ENCODE measurements at places on chromosomes 1 and 21. TPM values are rescaled to one million over a fixed set of nuclear protein-coding genes. Genes with fewer than 3 reads are reported as not detected.

- DNase-seq = no peak
Observed at GRCh38 chr1:76959556-76959955, 92.3 kb downstream of the ST6GALNAC5 start.

- no peak for DNase-seq
Observed at GRCh38 chr1:54784066-54784465, 17.1 kb downstream of the TTC22 start.

DNA sequence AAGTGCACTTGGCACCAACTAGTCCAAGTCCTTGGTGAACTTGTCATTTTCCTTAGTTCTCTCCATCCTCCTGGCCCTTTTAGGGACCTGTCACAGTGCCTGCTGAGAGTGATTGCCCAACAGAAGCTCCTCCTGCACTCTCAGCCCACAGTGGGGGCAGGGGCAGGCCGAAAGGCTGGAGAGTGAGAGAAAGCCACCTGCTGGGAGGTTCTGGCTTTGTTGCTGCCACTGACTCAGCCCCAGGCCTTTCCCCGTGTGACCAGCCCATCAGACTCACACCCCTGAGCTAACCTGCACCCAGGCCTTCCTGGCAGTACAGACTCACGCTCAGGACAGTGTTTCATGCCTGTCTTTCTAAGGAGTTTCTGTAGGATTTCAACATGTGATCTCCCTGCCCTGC, 17.1 kb upstream of the PROK1 start:
- DNase-seq = no peak

DNA sequence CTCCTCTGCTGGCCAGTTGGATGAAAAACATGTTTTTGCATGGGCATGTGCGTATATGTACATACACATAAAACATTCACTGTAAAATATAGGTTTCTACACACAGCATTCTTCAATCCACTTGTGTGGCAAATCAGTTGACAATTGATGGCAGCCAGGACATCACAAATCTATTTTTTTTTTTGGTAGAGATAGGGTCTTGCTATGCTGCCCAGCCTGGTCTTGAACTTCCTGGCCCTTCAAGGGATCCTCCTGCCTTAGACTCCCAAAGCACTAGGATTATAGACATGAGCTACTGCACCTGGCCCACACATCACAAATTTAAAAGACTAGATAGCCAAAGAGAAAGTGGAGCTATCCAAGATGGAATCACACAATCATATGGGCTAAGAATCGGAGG, 39.6 kb downstream of the ARHGEF11 start:
- DNase-seq = no peak

DNA sequence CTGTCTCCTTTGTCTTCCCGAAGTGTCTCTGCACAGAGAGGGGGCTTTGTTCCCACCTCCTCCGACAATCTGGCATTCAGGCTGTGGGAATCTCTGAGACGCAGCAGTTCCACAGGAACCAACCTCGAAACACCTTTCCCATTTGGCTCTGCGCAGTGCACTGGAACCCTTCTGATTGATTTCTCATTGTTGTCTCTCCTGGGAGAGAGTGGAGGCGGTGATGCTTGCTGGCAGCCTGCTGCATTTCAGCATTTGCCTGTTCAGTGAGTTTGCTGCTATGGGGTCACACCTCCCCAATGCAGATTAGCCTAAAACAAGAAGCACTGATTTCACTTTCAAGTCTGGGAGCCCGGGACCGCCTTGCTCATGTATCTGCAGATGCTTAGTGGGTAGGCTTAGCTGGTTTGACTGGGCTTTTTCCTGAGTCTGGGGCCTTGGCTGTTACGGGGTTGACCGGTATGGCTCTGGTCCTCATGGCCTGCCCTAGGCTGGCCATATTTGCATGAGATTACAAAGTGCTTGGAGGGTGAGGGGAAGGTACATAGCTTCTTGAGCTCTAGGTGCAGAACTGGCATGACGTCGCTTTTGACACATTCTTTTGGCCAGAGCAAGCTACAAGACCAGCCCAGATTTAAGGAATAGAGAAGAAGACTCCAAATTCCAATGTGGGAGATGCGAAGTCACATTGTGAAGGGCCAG, 695.3 kb downstream of the PTPRU start:
- DNase-seq = no peak

KRTAP21-2 gene
- total RNA-seq = not detected

EFNA4 gene
- 8.4 TPM for total RNA-seq

Data from B cell (primary cell).